Upper lobe of right lung (tissue), 1 donor: ENCODE measurements at places on chromosomes 6 and 20. TPM values are rescaled to one million over a fixed set of nuclear protein-coding genes. Genes with fewer than 3 reads are reported as not detected.

Gene ELOVL4
- total RNA-seq = 0.17 TPM

Gene SPATA25
- total RNA-seq = 1.3 TPM

Gene STMND1
- not detected for total RNA-seq

Gene SPTLC3
- 35.3 TPM for total RNA-seq

Gene AHCY
- total RNA-seq = 59.6 TPM

Gene COX4I2
- total RNA-seq = 19.1 TPM

Gene MUC21
- total RNA-seq = 1.1 TPM

Gene NOL4L
- total RNA-seq = 19.7 TPM

DNA sequence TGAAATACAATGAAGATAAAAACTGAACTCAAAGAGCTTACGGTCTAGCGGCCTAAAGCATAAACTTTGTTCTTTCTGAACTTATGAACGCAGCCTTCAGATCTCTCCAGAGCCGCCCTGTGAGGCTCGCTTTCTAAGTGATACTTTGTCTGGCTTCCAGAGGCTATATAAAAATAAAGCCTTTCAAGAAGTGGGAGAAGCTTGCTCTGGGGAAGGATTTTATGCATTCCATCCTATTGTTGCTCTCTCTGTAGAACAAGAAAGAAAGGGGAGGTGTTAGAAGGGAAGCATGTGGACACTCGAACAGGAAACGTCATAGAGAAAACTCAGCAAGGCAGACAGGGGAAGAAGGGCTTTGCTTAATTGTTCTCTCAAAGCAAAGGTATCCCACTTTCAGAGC, 77.0 kb downstream of the TBX18 start:
- DNase-seq = no peak

DNA sequence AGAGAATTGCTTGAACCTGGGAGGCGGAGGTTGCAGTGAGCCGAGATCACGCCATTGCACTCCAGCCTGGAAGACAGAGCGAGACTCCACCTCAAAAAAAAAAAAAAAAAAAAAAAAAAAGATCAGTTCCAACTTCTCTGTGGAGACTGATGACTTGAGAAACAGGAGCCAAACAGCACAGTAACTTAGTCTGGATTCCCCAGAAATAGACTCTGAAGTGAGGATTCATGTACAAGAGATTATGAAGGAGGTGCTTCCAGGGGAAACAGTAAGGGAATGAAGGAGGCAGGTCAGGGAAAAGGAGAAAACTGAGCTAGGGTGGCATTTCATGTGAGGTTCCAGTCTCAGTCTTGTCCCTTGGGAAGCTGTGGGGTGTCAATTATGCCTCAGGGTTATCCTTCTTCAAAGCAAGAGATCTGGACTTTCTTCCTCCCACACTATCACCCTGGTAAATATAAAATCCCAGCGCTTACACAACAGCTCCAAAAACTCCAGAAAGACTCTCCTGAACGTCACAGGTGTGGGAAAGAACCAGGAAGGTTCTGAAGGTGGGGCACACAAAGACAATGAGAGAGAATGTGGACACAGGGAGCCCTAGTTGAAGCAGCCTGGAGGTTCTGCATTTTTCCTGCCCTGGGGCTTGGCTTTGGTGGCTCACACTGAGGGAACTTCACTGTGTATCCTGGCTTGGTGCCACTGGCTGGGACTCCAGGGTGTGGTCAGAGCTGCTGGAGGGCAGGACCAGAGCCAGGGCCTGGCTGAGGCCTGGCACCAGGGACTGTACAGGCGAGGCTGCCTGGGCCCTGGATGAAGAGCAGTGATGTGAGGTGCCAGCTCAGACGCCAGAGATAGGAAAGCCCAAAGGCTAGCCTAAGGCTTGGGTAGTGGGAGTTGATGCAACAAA, 46.8 kb downstream of the PCNA start:
- DNase-seq = peak; percentile 92

GRCh38 chr6:156150391-156150790, 626.8 kb upstream of the ARID1B start:
- DNase-seq = no peak

DNA sequence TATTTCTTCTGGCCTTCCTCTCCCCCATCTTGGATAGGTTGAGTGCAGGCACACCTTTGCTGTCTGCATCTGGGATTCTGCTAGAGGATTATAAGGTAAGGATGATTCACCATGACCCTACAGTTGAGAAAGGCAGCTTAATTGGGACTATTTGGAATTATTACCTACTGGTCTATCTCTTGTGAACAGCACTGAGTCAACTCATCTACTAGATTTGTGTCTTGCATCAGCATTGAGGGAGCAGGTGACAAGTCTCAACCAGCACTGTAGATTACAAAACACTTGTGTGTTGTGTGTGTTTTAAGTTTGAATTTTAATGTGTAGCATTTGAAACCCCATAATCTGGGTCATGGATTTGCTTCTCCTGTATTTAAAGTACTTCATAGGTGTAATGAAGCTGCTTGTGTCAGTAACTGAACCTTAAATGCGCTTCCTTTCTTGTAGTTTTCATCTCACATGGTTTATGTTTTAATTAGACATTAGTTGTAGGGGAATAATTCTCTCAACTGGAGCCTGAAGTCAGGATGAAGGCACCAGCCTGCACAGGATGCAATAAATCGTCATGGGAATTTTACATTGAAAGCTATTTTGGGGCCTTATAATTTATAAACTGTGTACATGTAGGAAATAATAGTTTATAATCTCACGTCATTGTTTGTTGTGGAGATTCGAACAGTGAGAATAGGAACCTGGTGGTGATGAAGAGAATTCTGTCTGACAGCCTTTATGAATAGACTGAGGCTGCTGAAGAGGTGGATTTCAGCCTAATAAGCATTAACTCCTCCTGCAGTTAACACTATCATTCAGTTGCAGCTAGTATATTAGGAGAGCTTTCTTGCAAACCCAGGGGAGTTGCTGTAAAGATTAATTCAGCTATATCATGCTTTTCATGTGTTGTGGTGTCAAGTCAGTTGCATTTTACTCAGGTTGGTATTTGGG, 125.1 kb downstream of the JARID2 start:
- DNase-seq = no peak

GRCh38 chr6:16544006-16544405, 217.3 kb downstream of the ATXN1 start:
- DNase-seq = no peak

DNA sequence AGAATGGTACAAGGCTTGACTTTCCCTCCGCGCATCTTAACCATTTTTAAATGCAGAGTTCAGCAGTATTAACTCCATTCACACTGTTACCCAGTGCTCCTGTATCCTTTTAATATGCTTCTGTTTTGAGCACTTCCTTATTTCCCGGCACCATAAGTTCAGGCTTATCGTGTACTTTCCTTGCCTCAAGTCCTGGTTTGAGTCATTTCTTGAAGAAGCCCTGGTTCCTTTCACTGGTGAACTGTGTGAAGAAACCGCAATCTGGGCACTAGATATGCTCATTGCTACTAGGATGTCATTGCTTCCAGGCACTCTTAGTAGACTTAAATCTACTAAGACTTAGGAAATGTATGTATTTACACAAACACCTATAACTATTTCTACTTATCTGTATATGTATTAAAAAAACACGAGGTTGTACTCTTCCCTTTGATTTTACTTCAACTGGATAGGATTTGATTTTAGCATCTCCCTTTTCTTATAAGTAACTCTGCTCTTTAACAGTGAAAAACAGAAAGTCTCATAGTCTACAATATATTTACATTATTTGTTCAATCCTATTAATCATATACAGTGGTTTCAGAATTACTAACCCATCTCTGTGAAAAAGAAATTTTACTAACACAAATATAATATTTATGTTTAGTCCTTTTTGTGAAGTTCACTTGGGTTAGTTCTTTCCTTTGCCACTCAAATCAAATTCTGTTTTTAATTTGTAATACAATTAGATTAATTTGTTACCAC, 135.5 kb downstream of the CDKAL1 start:
- no peak for DNase-seq

- DNase-seq = no peak
These were observed 3.5 kb upstream of the EPB41L1 start for GRCh38 chr20:36150847-36151539.

DNA sequence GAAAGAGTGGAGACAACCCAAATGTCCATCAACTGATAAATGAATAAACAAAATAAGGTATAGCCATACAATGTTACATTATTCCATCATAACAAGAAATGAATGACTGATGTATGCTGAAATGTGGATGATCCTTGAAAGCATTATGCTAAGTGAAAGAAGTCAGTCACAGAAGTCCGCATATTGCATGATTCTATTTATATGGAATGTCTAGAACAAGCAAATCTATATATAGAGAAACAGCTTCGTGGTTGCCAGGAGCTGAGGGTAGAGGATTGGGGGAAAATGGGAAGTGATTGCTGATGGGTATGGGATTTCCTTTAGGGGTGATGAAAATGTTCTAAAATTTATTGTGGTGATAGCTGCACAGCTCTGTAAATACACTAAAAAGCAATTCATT, 196.8 kb downstream of the ATXN1 start:
- DNase-seq = no peak

GRCh38 chr6:47239546-47239945, 70.2 kb downstream of the TNFRSF21 start:
- no peak for DNase-seq

DNA sequence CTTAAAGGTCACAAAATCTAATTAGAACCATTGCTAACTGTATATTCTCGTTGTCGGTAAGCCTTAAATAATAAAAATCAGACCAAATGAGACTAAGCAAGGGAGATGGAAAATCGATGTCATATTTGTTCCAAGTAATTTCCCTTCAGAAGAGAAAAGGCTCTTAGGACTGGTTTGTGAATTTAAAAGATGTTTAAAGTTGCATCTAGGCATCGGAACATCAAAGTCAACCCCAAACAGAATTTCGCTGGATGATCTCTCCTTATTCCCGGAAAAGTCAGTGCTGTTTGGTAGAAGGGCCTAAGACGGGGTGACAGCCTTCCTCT, 63.8 kb downstream of the NPEPL1 start:
- no peak for DNase-seq

DNA sequence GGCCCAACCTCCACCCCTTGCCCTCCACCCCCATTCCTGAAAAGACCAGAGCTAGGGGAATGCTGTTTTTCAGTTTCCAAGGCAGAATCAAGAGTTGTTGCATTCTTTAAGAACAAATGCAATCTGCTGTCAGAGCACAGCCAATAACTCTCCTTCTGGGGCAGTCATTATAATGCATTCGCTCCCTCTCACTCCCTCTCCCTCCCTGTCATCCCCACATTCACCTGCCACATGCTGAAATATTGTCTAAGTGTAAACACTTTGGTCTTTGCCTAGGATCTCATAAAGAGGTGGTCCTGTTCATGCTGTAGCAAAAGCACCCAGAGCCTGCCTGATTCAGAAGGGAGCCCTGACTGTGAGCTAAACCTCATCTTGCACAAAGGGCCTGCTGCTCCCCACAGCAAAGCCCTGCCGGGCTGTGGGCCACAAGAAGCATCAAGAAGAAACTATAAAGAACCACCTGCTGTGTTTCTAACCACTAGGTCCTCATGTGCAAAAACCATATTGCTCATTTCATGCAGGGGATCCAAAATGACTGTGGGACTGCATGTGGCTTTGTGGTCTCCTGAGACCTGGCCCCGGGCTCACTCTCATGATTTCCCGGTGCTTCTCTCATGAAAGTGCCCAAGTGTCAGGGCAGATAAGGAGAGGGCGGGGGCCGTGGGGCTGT, 85.6 kb downstream of the GPR6 start:
- DNase-seq = no peak

- DNase-seq = no peak
These were observed 55.0 kb downstream of the BTBD9 start for GRCh38 chr6:38584731-38585130.

DNA sequence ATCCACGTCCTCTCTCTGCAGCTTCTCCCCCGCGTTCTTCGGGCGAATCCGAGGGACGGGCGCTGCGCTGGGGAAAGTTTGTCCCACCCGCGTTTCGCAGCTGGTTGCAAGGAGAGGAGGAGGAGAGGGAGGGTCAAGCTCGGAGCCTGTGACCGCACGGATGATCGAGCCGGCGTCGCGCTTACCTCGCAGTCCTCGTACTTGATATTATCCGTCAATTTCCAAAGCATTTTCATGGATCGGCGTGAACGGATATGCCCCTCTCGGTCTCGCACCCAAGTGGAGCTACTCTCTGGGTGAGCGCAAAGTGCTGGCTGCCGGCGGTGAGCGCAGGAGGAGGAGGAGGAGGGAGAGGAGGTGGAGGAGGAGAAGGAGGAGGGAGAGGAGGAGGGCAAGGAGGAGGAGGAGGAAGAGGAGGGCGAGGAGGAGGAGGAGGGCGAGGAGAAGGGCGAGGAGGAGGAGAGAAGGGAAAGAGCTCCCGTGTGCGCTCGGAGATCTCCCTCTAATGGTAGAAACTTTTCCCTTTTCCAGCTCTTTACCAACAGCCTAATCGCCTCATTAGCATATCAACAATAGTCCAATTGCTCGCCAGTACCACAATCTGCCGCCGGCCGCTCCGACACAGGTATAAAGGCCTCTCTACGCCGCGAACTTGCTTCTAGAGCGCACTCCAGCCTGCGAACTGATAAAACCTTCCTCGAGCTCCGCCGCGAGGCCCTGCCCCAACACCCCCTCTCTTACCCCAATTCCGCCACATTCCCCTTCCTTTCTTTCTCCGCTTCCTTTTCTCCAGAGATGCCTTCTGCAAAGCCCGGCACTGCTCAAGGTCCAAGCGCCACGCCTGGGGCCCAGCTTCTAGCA, at the start of gene TFAP2A:
Gene TFAP2A, minus strand, starts transcription at position 319 of the 861 bp plus-strand sequence. Its CDS starts 83 bp downstream, at position 236.
- no peak for DNase-seq

DNA sequence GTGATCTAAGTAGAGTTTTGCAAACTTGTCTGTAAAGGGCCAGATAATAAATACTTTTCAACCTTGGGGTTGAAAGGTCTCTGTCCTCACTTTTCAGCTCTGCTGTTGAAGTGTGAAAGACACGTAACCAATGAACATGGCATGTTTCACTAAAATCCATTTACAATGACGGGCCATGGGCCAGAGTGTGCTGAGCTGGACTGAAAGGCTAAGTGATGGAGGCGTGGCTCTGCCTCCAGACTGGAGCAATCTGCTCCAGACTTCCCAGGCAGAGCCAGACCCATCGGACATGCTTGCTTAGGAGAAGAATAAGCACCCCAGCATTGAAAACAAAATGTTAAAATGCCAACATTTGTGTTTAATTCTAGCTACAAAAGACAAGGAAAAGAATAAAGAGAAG, 41.4 kb downstream of the SCAND1 start:
- no peak for DNase-seq
